ENCODE measurements at places on chromosomes 11 and 22.
A peak's percentile ranks its signal among the peaks of the same experiment; 100 is the strongest.

DNA sequence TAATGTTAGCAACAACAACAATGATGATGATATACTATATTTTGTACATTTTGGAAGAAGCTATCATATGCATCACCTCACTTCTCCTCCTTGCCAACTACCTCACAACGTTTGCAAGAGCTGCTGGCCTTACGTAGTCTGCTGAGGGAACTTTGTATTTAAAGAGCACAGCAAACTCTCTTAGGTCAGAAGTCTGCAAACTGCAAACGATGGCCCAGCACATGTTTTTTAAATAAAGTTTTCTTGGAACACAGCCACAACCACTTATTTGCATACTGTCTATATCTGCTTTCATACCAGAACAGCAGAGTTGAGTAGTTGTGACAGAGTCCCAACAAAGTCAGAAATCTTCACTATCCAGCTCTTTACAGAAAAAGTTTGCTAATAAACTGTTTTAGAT is 261.7 kb downstream of the TENM4 start:
- DNase-seq: no peak

DNA sequence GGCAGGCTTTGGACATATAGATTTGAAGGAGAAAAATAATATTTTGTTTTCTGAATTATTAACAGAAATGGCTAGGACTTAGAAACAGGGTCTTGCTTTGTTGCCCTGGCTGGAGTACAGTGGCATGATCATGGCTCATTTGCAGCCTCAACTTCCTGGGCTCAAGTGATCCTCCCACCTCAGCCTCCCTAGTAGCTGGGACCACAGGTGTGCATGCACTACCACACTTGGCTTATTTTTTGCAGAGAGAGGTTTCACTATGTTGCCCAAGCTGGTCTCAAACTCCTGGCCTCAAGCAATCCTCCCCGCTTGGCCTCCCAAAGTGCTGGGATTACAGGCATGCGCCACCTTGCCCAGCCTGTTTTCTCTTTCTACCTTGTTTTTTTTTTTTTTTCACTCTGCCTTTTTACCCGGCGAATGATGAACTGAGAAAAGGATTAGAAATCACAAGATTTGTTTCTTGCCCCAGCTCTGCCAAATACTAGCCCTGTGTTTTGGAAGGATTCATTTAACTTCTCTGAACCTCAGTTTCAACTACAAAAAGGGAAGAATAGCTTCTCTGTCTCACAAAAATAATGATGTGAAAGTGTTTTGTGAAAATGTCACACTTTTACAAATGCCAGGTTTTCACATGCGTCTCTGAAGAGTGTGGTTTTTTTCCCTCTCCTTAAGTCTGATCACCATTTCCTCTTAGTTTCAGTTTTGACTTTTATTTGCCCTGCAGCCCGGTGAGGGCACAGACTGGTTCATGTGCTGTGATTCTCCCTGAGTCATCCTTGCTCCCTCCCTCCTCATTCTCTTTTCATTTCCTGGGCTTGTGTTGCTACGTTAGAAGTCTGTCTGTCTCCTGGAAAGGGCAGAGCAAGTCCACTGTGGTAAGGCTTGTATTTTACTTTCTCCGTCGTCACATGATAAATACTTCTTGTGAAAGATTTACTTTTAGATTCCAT is 67.7 kb downstream of the BCL2L13 start:
- peak; percentile 64 for DNase-seq

GRCh38 chr22:50141462-50141861 is 29.1 kb upstream of the PANX2 start:
- DNase-seq: no peak

- DNase-seq: no peak
Observed at GRCh38 chr11:128053981-128054931, 533.1 kb downstream of the ETS1 start.

DNA sequence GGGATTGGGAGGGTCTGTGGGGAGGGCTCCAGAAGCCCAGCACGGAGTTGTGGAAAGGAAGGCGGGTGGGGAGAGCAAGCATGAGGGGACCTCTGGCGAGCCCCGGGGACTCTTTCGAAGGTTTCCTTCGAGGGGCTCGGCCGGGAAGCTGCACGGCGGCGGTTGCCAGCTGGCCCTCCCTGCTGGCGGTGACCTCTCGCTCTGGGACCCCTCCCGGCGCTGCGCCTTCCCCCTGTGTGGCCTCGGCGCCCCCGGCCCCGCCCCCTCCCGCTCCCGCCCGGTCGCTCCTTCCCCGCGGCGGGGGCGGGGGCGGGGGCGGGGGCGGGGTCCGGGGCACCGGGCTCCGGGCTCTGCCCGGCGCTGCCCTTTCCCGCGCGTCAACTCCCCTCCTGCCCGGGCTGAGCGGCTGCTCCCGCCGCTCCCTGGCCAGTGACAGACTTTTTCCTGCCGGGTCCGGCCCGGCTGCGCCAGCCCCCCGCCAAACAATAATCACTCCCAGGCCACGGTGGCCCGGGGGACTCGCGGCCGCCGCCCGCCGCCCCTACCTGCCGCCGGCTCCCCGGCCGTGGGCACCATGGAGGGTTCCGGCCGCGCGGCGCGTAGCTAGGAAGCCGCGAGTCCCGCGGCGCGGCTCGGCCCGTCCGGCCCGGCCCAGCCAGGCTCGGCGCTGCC is 941 bp downstream of the CLCF1 start:
- no peak for DNase-seq

DNA sequence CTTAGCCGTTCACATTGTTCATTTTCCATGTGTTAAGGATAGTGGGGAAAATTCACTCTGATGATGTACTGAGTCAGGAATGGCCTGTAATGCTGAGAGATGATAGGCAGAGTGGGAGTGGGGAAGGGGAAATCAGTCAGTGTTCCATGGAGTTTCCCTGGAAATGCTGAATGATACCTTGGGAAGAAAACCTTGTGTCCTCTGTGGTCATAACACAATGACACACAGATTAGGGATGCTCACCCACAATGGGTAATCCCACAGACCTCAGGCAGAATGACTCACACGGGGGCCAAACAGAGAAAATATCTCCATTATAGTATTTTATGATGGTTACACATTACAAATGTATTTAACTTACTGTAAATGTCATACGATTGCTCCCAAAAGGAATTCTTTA is 118.0 kb downstream of the SNX19 start:
- no peak for DNase-seq

GRCh38 chr22:31474743-31475142 is 14.9 kb downstream of the EIF4ENIF1 start:
- DNase-seq: no peak

GRCh38 chr22:46088541-46089311 is 61.6 kb upstream of the PPARA start:
- DNase-seq: no peak

DNA sequence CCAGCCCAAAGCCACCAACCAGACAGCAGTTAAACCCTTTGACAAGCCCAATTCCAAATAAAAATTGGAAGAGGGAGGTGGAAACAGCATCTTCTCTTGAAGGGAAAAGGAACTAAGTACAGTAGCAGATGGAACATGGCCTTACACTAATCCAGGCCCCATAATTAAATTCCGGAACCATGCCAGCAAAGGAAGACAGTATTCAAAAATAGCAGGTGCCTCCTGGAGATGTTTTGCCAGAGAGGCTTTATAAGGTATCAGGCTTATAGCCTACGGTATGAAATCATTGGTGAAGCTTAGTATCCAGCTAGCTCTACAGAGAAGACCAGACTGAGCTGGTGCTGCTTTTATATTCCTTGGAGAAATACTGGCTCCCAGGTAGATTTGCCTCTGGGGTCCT is 344.1 kb upstream of the API5 start:
- no peak for DNase-seq

DNA sequence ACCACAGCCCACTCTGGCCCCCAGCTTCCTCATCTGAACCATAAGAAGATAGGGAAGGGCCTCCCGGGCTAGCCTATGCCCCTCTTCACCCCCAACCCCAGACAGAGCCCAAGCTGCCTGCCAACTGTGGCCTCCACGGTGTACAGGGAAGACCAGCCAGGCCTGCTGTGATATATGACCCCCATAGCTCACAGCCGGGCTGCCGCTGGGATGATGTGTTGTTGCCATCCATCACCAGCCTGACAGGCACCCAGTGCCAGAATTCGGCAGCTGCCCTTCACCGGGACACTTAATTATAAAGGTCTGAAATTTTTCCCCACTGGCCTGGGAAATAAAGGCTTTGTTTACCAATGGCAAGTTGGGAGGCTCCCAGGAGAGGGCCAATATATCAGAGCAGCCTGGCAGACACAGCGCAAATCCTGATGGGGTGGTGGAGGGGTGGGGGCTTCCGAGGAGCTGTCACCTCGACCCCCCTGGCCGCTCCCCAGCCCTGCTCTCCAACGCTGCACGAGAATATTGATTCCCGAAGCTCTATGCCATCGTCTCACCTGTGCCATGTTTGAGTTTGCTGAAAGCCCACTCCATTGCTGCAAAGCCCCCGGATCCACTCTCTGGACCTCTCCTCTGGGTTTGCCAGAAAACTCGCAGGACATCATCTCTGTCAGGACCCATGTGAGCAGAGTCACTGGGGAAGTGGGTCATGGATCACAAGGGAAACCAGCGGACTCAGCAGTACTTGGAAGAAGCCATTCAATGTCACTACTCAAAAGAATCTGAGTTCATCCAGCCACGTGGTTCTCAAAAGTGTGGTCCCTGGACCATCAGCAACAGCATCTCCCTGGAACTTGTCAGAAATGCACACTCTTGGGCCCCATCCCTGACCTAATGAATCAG is 296.9 kb downstream of the MN1 start:
- DNase-seq: no peak

DNA sequence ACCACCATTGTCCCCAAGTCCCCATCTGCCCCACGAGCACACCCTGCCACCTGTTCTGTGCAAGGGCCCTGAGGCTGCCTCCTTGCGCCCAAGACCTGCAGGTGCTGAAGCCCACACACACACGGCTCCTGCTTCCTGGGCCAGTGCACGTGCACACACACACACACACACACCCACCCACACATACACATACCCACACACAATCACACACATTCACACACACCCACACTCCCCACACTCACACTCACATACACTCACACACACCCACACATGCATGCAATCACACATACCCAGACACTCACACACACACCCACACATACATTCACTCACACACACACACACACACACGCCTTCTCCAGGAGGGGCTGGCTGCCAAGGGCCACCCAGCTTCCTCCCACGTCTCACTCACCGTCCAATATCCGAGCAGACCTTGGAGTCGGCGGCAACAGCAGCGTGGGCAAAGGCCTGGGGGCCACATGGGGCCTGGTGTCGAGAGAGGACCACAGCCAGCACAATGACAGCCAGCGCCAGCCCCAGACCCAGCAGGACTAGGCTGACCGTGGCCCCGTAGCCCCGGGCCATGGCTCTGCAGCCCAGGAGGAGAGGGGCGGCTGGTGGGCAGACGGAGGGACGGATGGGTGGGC is 616 bp downstream of the GGT5 start:
- no peak for DNase-seq

- DNase-seq: no peak
Observed at GRCh38 chr11:5507933-5508305, 1.8 kb downstream of the UBQLN3 start.

DNA sequence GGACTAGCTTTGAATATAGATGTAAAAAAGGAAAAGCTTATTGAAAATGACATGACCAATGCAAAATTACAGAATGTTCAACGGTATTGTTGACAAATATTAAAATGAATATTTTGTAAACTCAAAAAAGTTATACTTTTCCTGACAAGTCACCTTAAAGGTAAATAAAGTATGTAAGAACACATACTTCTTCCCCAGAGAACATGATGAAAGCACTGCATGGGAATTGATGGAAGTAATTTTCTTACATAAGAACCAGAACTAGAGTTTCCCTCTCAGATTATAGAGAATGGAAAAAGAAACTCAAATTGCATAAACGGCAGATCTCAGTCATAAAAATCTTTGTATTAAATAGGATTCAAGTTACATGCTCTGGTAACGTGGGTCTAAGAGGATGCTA is at the start of gene OR4P4:
TSS of gene OR4P4 (plus strand) at position 301 of the 400 bp plus-strand sequence.
- DNase-seq: no peak

DNA sequence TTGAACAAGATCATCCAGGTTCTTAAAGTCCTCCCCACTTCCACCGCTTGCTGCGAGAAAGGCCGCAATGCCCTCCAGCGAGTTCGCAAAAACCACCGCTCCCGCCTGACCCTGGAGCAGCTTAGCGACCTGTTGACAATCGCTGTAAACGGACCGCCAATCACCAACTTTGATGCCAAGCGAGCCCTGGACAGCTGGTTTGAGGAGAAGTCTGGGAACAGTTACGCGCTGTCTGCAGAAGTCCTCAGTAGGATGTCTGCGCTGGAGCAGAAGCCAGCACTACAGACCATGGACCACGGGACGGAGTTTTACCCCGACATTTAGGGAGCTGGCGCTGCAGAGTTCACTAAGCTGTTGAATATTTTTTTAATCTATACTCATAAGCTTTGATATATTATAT is 58.3 kb downstream of the SYT13 start:
- DNase-seq: no peak

GRCh38 chr11:120383518-120384155 is 47.4 kb downstream of the ARHGEF12 start:
- no peak for DNase-seq

- peak; percentile 81 for DNase-seq
Observed at GRCh38 chr11:64743591-64744543, at the start of gene RASGRP2. RASGRP2 (minus strand) TSS chr11:64744142; CDS start chr11:64742866, 1,276 bp downstream.

DNA sequence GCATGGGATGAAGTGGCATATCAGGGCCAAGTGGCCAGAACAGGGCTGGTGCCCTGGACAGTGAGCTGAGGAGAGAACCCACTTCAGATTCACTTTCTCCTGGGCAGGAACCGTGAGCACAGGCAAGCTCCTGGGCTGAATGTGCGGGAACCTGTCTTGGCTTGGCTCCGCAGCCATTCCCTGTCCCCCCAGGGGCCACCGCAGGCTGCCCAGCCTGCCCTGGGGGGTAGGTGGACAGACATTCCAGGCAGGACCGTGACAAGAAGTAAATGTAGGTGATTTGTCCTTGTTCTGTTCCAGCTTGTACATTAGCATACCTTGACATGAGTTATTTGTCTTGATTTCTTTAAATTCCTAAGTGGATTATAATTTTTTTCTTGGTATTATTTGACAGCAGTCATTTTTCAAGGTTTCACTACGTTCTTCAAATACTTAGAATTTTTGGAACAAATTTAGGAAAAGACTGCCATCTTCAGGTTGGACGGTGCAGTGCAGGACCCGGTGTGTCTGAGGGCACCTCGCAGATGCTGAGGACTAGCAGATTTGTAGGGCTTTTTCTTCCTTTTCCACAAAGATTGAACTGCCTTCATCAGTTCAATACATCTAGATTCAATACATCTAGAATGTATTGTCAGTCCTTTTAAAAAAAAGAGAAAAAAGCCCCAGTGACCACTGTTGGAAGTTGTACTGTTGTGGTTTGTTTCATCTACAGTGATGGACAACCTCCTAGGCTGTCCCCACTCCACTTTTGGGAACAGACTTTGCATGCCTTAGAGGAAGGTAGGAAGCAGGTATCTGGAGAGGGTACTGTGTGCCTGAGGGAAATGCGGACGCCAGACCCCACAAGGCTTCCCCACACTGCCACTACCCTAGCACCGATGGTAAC is 115.1 kb upstream of the RASSF10 start:
- DNase-seq: peak; percentile 68

All from stimulated activated CD4-positive, alpha-beta T cell treated with anti-CD3 and anti-CD28 coated beads, Interleukin-15, amount 100 ng/mL, for 24 hours (primary cell).